ENCODE measurements at places on chromosomes 6 and 20.
A peak's percentile ranks its signal among the peaks of the same experiment; 100 is the strongest.

GRCh38 chr6:74505391-74505790 lies 700.5 kb downstream of the COL12A1 start:
- DNase-seq = no peak

DNA sequence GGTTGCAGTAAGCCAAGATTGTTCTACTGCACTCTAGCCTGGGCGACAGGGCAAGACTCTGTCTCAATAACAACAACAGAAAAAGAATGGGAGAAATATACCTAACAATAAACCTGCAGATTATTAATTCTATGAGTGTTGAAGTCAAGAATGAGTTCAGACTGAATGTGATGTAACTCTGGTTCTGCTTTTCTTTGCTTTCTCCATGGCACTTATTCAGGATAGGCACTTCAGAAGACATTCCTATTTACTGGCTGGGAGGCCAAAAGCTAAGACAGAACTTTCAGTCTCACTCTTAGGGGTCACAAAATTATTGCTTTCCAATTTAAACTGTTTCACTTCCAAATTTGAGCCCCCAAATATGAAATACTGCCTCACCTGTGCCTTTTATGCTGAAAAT lies 15.7 kb upstream of the PRIM2 start:
- no peak for DNase-seq

- no peak for DNase-seq
Observed at GRCh38 chr6:66210964-66211363, 503.9 kb upstream of the EYS start.

GRCh38 chr6:46048646-46049297 lies 33.1 kb upstream of the CLIC5 start:
- DNase-seq = no peak

GRCh38 chr6:86448398-86448797 lies 488.9 kb upstream of the HTR1E start:
- no peak for DNase-seq

DNA sequence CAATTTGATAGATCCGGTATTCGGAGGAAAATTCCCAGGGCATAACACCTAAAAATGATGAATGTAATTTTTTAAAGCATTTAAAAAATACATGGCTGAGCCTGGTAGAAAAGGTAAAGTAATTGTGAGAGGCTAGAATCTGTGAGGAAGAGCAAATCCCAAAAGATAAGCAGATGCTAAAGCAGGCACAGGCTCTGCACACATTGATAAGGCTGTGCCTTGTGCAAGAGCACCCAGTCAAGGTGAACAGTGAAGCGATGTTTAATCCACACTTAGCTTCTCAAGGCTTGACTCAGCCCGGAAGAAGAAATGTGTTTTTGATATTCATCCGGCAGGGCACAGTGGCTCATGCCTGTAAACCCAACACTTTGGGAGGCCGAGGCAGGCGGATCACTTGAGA lies 5.1 kb upstream of the EPB41L2 start:
- no peak for DNase-seq

- peak; percentile 70 for DNase-seq
Observed at GRCh38 chr6:30544666-30545272, 11.5 kb downstream of the GNL1 start.

GRCh38 chr6:25014791-25015560 lies 79.2 kb upstream of the RIPOR2 start:
- DNase-seq = peak; percentile 53

DNA sequence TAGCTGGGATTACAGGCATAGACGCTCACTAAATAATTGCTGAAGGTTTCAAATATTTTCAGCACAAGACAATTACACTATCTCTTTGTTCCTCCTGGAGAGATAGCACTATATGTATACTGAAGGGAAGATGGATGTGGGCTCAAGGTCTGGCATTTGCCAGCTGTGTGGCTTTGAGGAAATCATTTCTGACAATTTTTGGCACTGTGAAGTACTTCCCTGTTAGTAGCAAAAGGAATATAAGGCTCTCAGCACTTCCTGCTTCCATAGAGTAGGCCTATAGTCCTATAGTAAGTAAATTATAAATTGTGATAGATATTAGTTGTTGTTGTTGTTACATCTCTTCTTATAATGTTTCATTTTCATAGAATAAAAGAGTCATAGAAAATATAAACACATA lies 271.1 kb downstream of the SAMD5 start:
- DNase-seq = no peak

DNA sequence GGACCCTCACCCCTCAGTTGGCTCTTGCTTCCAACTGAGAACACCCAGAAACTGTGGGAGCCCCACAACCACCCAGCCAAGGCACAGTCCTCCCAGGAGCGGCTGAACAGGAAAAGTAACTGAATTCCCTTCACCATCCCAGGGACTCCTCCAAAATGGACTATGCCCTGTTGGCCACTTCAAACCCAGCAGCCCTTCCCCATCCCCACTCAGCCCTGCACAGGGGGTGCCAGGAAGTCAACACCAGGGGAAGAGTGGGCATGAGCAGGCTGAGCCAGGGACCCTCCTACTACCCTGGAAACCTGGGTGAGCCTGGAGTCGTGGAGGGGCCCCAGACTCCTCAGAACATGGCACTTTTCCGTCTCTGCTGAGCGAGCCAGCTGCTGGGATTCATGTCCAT lies 10.3 kb downstream of the GUCA1B start:
- no peak for DNase-seq

DNA sequence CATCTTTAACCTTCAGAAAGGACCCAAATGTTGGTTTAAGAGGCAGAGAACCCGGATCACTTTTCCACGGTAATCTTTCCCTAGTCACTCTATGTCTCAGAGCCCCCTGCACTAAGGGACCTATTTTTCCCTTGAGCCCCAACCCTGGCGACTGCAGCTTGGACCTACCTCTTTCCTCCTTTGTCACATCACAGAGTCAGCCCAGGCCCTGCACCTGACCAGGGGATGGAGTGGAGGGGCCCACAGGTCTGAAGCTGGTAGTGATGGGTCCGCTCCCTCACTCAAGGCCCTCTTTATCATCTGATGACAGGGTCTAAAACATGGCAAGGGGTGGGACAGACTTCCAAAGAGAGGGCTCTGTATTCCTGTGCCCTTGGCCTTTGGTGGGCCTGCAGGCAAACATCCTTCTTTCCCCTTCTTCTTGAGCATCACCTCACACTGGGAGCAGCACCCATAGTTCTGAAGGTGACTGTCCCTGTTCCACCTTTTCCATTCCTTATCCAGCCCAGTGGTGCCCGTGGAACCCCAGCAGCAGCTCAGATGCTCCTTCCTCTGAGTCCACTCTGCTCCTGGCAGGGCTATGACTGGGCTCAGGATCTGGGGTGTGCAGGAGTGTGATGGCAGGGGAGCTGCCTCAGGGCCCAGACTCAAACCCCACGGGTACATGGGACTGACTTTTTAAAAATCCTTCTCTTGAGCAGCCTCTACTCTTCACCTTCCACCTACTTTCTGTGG lies 6.3 kb downstream of the RAET1L start:
- DNase-seq = no peak

DNA sequence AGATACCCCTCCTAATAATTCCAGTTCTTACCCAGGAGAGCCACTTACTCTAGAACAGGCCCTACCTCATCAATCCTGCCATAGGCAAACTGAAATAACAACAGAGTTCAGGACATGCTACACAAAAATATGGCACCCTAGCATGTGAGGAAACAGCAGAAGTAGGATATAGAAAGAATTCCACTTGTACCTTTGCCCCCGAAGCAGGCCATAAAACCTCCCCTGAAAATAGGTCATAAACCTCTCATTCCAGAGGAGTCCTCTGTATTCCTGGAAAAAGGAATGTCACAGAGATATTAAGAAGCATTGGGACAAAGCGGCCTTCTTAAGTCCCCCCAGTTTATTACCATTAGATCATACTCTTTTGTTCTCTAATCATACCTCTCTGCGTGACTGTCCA lies 504.3 kb upstream of the MARCKS start:
- DNase-seq = no peak

DNA sequence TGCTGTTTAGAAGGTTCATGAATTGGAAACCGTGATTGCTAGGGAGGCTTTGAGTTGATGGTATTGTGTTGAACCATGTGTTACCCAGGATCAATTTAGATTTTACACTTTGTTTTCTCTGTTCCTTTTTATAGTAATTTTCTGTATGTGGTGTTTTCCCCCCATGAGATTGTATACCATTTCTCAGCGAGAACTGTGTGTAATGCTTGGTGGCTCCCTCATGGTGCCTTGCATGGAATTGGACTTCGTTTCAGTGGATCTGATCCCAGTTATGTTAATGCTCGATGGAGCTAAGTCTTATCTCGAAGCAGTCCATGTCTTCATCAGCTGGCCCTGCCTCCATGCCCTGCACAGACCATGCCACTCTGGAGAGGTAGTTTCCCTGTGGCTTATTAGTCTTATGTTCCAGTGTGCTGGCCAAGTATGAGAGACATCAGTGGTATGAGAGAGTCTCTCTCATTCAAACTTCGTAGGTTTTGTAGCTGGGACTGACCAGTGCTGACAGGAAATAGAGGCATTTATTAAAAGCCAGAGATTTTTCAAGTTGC lies 18.7 kb downstream of the PTPN1 start:
- no peak for DNase-seq

- DNase-seq = no peak
Observed at GRCh38 chr6:147205690-147206600, 1.7 kb downstream of the STXBP5 start.

- DNase-seq = no peak
Observed at GRCh38 chr20:52953020-52953419, 19.1 kb upstream of the TSHZ2 start.

DNA sequence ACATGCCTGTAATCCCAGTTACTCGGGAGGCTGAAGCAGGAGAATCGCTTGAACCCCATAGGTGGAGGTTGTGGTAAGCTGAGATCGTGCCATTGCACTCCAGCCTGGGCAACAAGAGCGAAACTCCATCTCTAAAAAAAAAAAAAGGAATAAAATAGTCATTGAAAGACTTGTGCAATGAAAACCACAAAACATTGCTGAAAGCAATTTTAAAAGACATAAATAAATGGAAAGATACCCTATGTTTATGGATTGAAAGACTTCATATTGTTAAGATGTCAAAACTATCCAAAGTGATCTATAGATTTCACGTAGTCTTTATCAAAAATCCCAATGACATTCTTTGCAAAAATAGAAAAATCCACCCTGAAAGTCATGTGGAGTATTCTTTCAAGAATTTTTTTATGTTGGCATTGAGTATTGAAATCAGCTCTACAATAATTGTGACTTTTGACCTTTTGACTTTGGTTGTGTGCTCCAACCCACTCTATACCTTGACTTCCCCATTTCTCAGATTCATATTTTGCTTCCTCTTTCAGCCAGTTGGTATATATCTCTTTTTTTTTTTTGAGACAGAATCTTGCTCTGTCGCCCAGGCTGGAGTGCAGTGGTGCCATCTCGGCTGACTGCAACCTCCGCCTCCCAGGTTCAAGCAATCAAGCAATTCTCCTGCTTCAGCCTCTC lies 45.5 kb upstream of the SLC23A2 start:
- no peak for DNase-seq

GRCh38 chr6:134908906-134909516 lies 40.9 kb downstream of the ALDH8A1 start:
- peak; percentile 97 for DNase-seq

GRCh38 chr6:165486183-165487137 lies 176.6 kb downstream of the PDE10A start:
- DNase-seq = peak; percentile 12

- DNase-seq = peak; percentile 83
Observed at GRCh38 chr6:12602951-12603672, 113.5 kb upstream of the PHACTR1 start.

DNA sequence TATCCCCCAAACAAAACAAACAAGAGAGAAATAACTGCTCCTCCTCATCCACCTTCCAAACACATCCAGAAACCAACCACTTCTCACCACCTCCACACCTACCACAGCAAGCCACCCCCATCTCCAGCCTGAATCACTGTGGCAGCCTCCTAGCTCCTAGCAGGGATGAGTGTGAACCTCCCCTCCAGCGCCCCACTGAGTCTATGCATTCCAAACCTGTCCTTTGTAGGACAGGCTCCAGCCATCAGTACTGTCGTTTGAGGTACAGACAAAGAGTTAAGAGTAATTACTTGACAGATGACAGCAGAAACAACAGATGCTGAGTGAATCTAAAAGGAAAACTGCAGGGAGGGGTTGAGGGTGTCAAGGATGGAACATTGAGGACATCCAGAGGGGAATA lies 2.4 kb downstream of the METTL24 start:
- no peak for DNase-seq

DNA sequence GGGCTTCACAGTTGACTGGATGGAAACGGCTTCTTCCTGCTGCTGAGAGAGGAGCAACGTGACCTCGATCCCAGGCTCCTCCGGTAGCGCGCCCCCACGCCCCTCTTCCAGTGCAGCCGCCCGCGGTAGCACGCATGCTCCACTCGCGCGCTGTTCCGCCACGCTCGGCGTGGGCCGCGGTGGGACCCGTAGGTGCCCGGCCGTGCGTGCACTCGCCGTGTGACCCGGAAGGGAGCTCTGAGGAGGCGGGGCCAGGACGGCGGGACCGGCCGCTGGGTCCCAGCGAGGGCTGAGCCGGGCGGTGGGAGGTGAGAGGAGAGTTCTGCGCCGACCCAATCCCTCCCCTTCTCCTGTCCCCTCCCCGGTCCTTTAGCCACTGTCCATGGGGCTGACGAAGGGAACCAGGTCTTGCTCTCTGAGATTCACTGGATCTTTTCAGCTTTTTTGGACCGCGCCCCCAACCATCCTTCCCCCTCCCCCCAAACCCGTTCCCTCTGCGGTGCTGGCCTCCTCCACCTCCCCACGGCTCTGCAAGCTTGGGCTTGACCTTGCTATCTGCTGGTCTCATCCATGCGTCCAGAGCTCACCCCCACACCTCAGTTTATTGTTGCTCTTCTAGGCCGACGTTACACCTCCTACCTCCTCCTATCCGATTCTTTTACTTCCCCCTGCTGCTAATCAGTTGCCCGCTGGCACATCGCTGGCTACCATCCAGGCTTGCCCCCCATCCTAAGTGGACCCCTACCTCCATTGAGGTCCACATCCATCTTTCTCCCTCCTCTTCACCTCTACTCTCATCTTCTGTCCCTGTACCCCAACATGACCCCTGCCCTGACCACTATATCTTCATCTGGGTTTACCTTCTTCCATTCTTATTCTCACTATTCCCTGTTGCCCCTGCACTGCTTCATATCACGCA lies at the start of gene CUL9:
CUL9 (plus strand) TSS at position 255 of the 919 bp plus-strand sequence. CDS start 2,115 bp downstream, outside the sequence.
- DNase-seq = peak; percentile 65

GRCh38 chr6:74931558-74931957 lies 274.3 kb downstream of the COL12A1 start:
- DNase-seq = peak; percentile 97
